ENCODE measurements at places on chromosomes 3 and 15.

- no peak for DNase-seq
These were observed 83.1 kb upstream of the OXTR start for GRCh38 chr3:8852511-8852910.

GRCh38 chr3:170725285-170725731, 139.4 kb upstream of the SLC7A14 start:
- DNase-seq = no peak

- DNase-seq = peak; percentile 96
These were observed 78.5 kb upstream of the AGBL1 start for GRCh38 chr15:86001200-86001599.

- DNase-seq = peak; percentile 45
These were observed 58.2 kb upstream of the FLNB start for GRCh38 chr3:57949785-57950615.

- DNase-seq = no peak
These were observed 71.2 kb downstream of the ARPP21 start for GRCh38 chr3:35710554-35710953.

GRCh38 chr3:27577504-27577903, 93.3 kb upstream of the SLC4A7 start:
- DNase-seq = no peak

GRCh38 chr3:151550025-151550618, 89.3 kb upstream of the IGSF10 start:
- DNase-seq = no peak

- peak; percentile 40 for DNase-seq
These were observed 231.1 kb downstream of the ADAMTS9 start for GRCh38 chr3:64456674-64457073.

Measured in COLO829 (cell line).